Stimulated activated CD4-positive, alpha-beta T cell treated with anti-CD3 and anti-CD28 coated beads, Interleukin-2, amount 100 ng/mL, for 24 hours (primary cell): ENCODE measurements at places on chromosomes 6 and 20.
A peak's percentile ranks its signal among the peaks of the same experiment; 100 is the strongest.

DNA sequence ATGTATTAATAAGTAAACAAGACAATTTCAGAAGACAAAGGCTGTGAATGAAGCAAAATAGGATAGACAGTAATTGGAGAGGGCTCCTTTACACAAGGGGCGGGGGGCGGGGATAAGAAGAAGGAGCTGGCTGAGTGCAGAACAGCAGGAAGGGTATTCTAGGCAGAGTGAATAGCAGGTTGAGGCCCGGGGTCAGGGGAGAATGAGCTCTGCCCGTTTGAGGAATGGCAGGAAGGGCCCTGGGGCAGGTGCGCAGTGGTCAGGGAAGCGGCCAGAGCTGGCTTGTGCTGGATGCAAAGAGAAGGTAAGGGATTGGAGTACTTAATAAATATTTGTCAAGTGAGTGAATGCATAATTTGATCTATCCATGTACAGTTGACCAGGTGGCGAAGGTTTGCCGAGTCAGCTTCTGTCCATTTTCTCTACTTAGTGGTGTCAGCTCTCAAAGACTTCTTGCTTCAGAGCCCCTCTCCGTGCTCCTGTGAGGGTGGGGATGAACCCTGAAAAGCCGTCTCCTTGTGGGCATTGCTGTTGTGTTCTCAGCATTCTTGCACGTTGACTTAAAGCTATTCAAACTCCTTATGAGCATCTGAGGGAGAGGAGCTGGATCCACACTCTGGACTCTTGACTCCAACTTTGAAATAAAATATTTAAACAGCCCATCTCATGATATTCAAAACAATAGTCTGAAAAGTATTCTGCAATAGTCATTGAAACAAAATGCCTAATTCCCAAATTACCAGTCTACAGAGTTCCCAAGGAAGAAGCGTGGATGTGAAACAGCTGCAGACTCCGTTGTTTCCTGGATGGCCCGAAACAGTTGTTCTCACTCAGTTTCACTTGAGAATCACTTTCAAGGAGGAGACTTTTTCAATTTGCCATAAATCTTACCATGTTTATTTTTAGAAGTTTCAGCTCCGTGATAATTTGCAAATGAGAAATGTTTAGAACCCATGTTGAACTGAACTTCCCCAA lies 105.1 kb downstream of the EDN3 start:
- DNase-seq: no peak

- DNase-seq: no peak
Measured at GRCh38 chr6:160513836-160514235, 150.2 kb downstream of the LPA start.

DNA sequence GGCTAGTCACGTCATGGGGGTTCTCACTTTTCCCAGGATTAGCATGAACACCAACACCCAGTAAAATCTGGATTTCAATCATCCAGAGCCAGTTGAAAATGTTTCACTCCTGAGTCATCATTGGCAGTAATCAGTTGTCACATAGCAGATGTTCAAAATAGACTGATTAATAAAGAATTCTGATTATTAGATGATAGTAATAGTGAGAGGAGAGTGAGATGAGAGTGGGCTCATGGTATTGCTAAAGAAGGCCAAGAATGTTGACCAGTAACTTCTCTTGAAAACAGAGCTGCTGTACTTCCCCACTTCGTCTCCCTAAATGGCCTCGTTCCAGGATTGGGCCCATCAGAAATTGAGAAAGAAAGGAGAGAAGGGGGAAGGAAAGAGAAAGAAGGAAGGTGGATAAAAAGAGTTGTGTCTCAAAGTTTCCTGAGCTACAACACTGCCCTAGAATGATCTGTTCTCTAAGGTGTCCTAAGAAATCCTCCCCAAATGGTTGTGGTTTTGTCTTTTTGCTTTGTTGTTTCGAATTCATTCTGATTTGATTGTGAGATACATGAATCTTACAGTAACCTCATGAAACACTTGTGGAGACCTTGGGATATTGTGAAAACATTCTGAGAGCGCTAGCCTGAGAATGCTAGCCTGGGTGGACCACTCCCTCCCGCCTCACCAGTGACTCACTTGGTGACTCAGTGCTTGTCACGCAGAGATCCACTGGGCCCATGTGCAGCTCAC lies 502.2 kb upstream of the JARID2 start:
- peak; percentile 84 for DNase-seq

DNA sequence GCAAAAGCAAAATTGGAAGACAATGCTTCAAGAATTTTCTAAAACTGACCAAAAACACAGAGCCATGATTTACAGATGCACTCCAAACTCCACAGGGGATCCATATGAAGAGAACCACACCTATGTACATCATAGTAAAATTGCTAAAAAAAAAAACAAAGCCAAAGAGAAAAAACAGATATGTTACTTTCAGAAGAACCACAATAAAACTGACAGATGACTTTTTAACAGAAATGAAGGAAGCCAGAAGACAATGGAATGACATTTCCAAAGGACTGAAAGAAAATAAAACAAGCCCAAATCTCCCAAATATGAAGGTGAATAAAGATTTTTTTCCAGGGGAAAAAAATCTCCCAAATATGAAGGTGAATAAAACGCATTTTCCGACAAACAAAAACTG lies 17.5 kb downstream of the TRERF1 start:
- DNase-seq: no peak

- no peak for DNase-seq
Measured at GRCh38 chr6:45507186-45507585, 129.5 kb upstream of the SUPT3H start.

GRCh38 chr6:118659513-118660217 lies 8.3 kb upstream of the CEP85L start:
- DNase-seq: no peak

GRCh38 chr20:60957621-60958020 lies 294.4 kb upstream of the CDH4 start:
- DNase-seq: no peak

GRCh38 chr6:79650950-79651349 lies 19.8 kb downstream of the SH3BGRL2 start:
- DNase-seq: no peak

DNA sequence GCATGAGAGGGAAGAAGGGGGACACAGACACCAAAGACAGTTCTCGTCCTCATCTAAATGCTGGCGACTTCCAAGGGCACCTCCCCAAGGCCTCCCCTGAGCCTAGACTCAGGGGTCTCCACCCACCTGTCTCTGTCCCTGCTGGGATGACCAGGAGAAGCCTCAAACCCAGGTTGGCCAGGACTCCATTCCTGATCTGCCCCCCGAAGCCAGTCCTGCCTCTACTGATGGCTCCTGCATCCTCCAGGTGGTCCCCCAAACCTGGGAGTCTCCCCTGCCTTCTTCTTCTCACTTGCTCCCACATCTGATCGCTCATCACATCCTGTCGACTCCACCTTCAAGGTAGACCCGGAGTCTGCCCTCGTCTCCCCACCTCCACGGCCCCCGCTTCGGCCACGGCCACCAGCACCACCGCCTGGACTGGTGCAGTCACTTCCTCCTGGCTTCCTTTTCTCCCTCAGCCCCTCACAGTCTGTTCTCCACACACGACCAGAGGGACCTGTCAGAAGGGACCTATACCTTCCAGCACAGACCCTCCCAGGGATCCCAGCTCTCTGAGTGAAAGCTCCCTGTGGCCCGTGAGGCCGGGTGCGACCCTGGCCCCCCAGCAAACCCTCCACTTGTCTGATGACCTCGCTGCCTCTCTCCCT lies 92.1 kb downstream of the CEBPB start:
- DNase-seq: no peak

DNA sequence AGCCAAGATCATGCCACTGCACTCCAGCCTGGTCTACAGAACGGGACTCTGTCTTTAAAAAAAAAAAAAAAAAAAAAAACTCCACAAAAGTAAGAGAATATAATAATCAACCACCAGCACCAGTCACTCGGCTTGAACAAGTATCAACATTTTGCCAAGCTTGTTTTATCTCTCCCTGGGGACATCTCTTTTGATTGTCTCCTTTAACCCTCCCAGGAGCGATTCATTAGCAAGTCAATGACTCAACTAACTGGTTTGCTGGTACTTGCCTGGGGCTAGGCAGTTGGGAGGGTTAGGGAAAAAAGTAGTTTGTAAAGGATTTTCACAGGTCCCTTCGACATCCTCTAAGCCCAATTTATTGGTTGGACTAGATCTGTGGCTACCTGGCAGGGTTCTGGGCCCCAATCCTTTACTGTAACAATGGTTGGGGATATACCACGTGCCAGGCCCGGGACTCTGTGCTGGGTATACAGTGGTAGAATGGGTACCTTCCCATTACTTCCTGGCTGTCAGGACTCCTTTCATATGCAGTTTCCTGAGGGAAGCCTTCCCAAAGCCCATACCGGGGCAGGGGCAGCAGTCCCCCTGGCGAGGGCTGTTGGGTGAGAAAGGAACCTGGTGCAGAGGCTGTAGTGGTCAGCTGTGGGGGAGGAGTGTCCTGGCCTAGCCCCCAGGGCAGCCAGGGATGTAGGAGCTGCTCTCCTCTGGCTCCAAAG lies 12.2 kb downstream of the TGIF2 start:
- no peak for DNase-seq

GRCh38 chr20:38473367-38473795 lies 738 bp downstream of the RALGAPB start:
- DNase-seq: no peak

DNA sequence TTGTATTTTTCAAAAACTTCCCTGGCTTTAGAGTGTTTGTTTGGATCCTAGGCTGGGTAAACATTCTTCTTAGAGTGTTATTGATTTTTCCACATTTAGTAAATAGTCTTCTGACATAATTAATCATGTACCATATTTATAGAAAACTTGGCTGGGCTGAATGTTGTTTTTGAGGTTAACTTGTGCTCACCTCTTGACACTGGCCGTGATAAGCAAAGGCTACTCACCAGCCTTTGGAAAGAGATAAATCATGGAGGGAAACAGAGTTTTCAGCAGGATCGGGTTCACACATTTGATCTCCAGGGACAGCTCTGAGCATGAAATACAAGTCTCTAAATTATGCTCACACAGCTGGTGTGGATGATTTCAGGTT lies 6.2 kb upstream of the CD93 start:
- DNase-seq: no peak

DNA sequence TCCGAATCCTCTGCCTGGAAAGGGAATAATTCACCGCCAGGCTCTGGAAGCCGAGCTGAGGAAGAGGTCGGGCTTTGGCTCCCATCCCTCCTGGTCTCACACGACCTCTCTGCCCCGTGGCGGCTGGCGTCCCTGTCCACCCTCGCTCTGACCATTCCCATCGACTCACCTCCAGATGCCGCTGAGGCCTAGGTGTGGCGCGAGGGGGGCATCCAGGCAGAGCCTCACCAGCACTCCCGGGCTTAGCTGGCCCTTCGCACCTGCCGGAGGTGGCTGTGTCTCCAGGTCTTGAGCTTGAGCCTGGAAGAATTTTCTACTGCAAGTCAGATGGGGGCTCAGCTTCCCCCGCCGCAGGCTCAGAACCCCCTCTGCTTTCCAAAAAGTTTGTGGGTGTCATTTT lies 28.5 kb upstream of the SMOC2 start:
- DNase-seq: no peak

DNA sequence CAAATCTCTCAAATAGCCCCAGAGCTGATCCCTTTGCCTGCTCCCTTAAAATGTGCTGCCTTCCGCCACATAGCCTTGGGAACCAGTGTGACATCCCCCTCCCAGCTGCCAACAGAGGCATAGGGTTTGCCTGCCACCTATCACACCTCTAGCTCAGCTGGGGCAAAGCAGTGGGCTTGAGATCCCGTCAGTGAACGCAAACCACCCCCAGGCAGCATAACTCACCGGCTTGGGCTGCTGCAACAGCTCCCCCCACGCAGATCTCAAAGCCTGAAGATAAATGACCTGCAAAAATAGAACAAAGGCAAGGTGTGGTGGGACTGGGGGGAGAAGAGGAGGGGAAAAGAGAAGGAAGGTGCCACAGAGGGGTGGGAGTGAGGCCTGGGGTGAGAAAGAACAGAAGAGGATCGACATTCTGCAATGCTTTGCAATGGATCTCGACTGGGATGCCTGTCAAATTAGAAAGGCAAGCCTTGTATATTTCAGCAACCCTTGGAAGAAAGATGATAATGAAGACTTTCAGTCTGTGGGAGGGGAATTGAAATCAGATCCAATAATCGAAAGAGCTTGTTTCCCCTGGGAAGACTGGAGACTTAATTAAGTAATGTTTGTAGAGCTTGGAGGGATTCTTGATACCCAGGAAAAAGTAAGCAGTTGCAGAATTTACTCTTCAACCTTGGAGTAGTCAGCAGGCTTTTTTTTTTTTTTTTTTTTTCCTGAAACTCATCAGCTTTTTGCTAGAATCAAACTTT lies 1.3 kb downstream of the PDYN start:
- DNase-seq: no peak

- DNase-seq: no peak
Measured at GRCh38 chr6:141326925-141327324, 805.8 kb upstream of the GJE1 start.

- DNase-seq: peak; percentile 79
Measured at GRCh38 chr20:2206957-2207769, 88.6 kb upstream of the TGM3 start.

GRCh38 chr6:107491138-107491609 lies 1.3 kb downstream of the SOBP start:
- no peak for DNase-seq

- no peak for DNase-seq
Measured at GRCh38 chr6:158897236-158897635, 78.1 kb upstream of the EZR start.

DNA sequence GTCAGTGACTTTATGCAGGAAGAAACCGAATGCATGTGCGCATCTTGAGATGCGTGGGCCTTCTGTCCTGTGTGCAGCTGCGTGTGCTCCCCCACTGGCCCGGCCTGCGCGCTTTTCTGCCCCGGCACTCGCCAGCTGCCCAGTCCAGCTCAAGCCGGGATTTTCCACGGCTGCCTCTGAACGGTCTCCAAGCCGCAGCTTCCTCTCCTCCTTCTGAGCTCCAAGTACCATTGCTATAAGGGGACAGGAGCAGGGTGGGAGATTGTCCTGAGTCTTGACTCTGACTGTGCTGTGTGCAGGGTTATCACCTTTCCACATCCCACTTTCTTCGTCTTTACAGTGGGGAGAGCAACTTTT lies 302.8 kb downstream of the THBS2 start:
- DNase-seq: no peak

DNA sequence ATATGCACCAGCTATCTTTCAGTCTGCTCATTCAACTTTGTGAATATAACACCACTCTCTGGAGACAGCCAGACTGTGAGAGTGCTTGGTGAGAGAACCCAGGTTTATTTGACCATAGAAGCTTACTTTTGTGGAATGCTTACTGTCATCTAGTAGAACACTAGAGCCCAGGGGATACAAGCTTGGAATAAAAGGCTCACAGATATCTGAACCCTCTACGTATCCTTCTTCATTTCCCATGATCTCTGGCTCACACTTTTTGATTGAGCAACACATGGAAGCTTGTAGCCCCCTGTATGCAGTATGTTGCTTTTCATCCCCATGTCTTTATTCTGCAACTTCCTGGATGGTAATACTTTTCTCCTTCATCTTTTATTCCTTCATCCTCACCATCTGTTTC lies 835.3 kb upstream of the CITED2 start:
- no peak for DNase-seq

DNA sequence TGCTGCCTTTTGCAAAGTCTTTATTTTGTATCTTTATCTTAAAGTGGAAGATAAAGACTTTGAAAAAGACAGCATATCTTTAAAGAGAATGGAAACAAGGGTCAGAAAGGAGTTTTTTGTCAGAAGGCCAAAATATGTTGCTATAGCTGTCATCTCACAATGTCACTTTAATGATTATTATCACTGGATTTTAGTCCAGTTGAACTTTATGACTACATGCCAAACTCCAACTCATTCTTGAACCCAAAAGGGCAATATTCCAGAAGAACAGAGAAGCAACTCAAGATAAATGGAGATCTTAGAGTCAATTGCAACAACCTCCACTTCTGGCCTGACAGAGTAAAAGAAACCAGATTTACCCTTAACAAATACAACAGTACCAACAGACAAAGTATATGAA lies 47.3 kb upstream of the CLIC5 start:
- DNase-seq: no peak

GRCh38 chr6:22041797-22042480 lies 254.9 kb downstream of the PRL start:
- no peak for DNase-seq
